ENCODE measurements at places on chromosomes 16 and 17.
A peak's percentile ranks its signal among the peaks of the same experiment; 100 is the strongest.

GRCh38 chr17:76458580-76459490, 5.9 kb upstream of the UBE2O start:
- peak; percentile 60 for DNase-seq

GRCh38 chr17:57082441-57082840, 2.6 kb upstream of the AKAP1 start:
- no peak for DNase-seq

- peak; percentile 11 for DNase-seq
These were observed 33.5 kb downstream of the GNA13 start for GRCh38 chr17:65022751-65023700.

DNA sequence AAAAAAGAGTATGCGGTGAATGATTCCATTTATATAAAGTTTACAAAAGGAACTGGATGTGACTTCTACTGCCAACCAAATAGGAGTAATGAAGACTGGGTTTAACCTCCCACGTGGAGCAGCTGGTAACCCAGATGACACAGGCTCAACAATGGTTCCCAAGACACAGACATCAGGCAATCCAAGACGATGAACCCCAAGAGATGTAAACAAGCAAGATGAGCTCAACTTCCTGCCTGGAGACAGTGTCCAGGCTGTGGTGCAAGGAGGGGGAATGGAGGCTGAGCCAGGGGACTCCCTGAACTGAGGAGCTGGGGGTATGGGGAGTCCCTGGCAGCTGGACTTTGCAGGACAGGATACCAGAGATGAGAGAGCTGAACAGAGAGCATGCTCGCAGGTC, 104.7 kb downstream of the LITAF start:
- DNase-seq, result no peak

- no peak for DNase-seq
These were observed 7.0 kb upstream of the ZKSCAN2 start for GRCh38 chr16:25264597-25264996.

- DNase-seq, result no peak
These were observed 539.6 kb upstream of the HSBP1 start for GRCh38 chr16:83268169-83268568.

GRCh38 chr16:69093974-69094373, 11.5 kb upstream of the HAS3 start:
- DNase-seq, result peak; percentile 74

GRCh38 chr16:50522324-50522723, 25.9 kb upstream of the NKD1 start:
- no peak for DNase-seq

Measured in NCI-H510A (cell line).